Astrocyte (in vitro differentiated cells and primary cell): ENCODE measurements at places on chromosomes 6 and 20.

DNA sequence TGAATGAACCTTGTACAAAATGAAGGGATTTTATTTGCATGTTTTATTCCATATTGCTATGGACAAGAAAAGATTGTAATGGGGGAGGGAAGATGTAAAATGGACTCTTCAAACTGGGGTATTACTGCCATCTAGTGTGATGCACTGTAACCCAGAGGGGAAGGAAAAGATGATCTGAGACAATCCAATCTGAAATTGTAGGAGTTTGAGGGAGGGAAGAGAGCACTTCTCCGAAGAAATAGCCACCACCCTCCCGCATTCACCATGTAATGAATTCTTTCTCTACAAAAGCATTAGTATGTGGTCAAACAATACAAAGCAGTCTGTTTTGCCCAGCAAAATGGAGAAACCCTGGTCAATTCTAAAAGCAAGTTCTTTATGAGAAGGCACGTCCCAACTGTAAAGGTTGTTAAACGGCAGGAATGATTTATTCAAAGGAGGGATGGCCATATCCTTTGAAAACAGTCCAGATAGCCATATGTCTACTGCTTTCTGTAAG is 679.5 kb upstream of the NRSN1 start:
- peak; percentile 52 for DNase-seq

DNA sequence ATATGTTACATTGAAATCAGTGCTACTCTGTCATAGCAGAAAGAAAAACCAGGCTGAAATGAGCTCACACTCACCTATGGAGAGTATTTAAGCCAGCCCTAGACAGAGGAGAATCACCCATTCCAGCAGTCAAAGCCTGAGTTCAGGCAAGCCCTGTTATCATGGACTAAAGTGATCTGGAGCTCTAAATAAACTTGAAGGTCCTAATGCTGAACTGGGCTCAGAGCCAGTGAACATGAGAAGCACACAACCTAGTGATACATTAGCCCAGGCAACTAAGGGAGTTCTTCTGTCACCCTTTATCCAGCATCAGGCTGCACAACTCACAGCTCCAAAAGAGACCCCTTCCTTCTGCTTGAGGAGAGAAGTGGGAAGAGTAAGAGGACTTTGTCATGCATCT is 425.0 kb downstream of the COL12A1 start:
- DNase-seq = no peak

DNA sequence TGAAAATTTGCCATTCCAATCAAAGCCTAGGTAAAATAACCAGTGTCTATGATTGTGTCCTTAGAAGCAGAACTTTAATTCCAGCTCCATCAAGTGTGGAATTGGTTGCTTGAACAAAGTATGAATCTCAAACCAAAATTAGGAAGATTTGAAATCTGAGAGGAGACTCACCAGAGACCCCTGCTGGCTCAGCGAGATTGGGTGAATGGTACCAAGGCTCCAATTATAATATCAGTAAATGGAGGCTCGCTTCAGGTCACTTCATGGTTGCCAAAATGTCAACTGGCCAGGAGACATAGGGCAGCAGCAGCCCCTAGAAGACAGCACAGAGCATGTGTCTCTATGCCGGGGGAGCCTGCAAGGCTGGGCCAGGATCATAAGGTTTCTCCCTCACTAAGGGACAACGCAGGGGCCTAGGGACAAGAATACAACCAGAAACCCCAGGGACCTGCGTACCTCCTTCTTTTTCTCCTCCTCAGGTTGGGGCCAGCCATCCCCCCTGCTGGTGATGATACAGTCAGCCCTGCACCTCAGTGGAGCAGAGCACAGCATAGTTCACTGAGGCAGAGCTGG is 14.0 kb downstream of the RBL1 start:
- DNase-seq = no peak

DNA sequence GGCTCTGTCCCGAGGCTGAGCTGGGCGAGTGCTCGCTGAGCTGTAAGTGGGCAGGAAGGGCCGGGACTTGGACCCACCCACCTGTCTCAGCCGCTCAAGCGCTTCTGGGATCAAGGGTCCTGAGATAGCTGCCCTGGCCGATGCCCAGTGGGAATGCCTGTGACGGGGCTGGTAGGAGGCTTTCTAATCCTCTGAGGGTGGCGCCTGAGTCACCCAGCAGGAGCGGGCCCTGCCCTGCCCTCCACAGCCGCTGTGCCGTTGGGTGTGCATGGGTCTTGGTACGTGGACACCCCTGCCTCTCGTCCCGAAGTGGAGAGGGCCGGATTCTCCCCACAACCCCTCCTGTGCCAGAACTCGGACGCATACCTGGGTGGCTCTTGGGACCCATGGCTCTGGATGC is 43.1 kb upstream of the GATA5 start:
- DNase-seq = no peak

GRCh38 chr6:159981403-159982245 is 12.7 kb downstream of the IGF2R start:
- DNase-seq = peak; percentile 89

GRCh38 chr6:108564178-108564577 is 3.5 kb downstream of the FOXO3 start:
- peak; percentile 99 for DNase-seq

GRCh38 chr6:14190191-14190928 is 72.8 kb downstream of the CD83 start:
- no peak for DNase-seq

- no peak for DNase-seq
These were observed 6.8 kb downstream of the NRN1 start for GRCh38 chr6:5999688-6000608.

- no peak for DNase-seq
These were observed 18.5 kb upstream of the ZSCAN9 start for GRCh38 chr6:28206527-28206926.

GRCh38 chr20:4165984-4166725 is 150.8 kb upstream of the RNF24 start:
- no peak for DNase-seq

DNA sequence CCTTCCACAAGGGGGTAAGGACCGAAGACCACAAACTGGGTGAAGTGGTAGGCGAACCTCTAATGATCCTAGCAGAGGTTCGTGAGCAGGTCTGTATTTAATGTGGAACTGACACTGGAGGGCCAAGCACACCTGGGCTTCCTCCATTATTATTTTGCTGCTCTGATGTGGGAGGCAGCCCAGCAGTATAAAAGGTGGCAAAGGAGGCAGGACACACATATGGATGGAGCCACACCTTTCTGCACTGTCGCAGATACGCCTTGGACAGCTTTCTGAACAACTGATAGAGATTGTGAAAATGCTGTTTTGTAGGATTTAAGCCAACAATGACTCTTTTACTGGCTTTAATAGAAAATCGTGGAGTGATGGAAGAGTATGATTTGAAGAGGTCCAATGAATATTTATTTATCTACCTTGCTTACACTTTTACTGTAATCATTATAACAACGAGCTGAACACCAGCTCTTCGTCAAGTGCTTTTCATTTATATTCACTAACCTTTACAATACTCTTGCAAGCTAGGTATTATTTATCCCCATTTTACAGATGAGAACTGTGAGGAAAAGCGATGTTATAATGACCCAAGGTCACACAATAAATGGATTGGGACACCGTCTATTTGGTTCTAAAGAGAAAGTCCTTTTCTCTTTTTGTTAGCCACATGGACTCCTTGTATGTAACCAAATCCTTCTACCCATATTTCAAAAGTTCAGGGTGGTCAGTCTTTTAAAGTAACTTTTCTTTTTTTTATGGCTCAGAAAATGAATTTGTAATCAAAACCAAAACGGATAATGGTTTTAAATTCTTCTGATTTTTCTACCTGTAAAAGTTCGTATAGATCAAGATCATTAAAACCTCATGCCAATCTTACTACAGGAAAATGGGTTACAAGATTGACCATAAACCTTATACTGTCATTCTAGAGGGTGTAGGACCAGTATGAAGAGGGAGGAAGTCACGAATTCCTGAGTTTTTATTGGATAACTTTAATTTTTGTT is 116.9 kb downstream of the UTRN start:
- no peak for DNase-seq

GRCh38 chr6:98116455-98116854 is 717.9 kb upstream of the POU3F2 start:
- DNase-seq = no peak
